ENCODE measurements at places on chromosomes 5 and 9.

DNA sequence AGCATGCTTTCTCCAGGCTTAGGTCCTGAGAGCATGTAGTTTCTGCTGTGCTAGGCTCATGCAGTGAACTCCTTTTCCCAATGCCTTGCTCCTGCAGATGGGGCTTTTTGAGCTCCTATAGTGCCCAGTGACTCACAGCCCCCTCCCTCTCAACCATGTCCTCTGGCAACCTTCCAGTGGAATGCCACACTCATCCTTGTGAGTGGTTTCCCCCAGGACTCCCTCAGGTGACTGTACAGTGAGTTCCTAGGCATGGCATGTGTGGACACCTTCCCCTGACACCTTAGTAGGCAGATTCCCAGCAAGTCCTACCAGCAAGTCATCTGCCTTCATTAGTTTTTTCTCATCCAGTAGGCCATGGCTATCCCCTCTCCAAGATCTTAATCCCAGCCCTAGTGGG is 72.4 kb upstream of the CXCL14 start:
- peak; percentile 37 for DNase-seq

DNA sequence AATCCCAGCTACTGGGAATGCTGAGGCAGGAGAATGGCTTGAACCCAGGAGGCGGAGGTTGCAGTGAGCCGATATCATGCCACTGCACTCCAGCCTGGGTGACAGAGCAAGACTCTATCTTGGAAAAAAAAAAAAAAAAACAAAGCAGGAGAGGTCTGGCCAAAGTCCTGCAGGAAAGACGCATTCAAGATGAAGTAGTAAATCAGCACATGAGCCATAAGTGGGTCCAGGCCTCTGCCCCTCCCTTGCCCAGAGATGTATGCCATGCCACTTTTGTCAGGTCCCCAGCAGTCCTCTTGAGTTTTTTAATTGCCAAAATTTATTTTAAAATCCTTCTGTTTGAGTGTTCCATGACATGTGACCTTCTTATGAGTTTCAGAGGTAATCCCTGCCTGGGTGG is 8.5 kb upstream of the PHF19 start:
- no peak for DNase-seq

GRCh38 chr9:6230037-6230780 is 14.6 kb downstream of the IL33 start:
- peak; percentile 61 for DNase-seq

- peak; percentile 42 for DNase-seq
Measured at GRCh38 chr9:74960561-74960960, 7.8 kb upstream of the C9orf40 start.

DNA sequence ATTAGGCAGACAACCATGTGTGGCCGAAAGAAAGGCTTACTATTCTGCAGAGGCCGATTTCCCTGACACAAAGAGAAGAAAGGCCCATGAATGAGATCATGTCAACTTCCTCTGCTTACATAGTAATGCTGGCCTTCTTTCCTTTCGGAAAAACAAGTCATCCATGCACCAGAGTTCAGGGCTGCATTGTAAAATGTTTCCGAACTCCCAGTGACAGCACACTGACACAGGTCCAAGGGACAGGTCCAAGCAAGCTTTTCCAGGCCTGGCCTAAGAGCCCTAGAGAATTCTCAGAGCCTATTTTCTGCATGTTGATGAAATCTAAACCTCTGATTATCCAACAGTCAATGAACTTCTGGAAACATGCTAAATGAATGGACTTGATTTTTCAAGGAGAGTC is 140.9 kb downstream of the ZNF608 start:
- DNase-seq, result no peak

GRCh38 chr5:178624631-178625546 is 2.0 kb downstream of the CLK4 start:
- peak; percentile 54 for DNase-seq

DNA sequence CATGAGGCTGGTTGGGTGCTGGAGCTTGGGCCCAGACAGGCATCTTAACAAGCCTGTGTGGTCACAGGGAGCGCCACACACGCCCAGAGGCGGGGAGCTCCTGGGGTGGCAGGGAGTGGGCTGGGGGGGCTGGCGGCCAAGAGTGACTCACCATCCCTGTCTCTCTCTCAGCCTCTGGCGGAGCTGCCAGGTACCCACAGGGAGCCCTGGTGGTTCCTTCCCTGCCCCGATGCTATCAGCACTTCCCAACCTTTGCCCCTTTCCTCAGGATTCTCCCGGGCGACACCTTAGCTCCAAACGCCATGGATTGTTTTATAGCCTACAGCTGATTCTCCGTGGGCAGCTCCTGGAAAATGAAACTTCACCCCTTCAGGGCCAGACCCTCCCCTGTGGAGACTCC is 5.5 kb downstream of the SLC9A3 start:
- no peak for DNase-seq

Data from fibroblast of skin of back (primary cell).